ENCODE measurements at places on chromosomes 5 and 9.
A peak's percentile ranks its signal among the peaks of the same experiment; 100 is the strongest.

DNA sequence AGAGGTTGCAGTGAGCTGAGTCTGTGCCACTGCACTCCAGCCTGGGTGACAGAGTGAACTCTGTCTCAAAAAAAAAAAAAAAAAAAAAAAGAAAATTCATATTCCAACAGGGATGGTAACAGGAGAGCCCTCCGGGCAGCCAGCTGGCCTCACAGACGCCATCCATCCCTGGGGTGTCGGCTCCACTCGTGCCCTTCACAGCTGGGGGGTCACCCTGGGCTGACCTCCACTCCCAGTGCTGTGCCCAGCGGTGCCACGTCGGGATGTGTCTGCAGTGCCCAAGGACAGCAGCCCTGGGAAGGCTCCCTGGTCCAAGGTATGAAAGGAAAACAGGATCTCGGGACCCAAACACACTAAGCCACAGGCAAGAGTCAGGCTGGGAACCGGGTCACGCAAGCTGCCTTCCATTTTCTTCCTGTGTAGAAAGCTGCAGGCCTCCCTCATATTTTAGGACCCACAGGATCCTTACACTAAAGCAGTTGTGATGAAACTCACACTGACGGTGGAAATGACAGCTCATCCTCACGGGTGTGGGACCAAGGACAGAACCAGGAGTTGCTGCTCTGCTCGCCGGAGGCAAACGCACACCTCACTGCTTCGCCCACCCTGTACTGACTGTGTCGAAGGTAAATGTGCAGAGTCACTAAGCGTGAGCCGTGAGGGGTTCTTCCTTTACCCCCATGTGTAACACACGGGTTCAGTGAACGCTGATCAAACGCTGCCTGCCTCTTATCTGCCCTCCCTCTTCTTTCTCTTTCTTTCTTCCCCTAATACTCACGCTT lies 5.3 kb downstream of the SLC12A7 start:
- peaks cover 13% of the 10 kb centered on the region for H3K4me1 ChIP-seq
- H3K36me3 ChIP-seq, result no peaks in the 10 kb centered on the region
- no peaks in the 10 kb centered on the region for H3K27me3 ChIP-seq
- no peak overlapping the region for H3K4me3 ChIP-seq

GRCh38 chr5:141507387-141508091 lies 18.7 kb downstream of the PCDHGC5 start:
- peaks cover 33% of the 10 kb centered on the region for H3K4me1 ChIP-seq
- peak; percentile 96 for DNase-seq
- peaks cover 21% of the 10 kb centered on the region for H3K36me3 ChIP-seq
- H3K4me3 ChIP-seq, result peak overlapping the region; percentile 52
- no peaks in the 10 kb centered on the region for H3K27me3 ChIP-seq

DNA sequence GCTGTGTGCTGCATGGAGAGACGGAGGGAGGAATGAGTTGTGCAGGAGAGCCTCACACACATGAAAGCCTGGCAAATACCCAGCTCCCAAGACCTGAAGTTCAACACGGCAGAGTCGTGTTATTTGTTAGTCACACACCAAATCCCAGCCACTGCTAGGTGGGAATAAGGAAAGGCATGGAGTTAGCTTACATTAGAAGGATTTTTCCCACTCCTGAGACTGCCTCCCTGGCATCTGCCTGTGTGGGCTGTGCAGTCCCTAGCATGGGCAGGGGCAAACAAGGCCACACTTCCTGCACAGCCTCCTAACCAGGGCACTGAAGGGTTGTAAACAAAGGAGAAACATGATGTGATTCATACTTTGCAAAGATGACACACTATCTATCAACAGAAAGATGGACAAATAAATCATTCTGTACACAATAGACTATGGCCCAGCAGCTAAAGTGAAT lies 306.8 kb downstream of the SPOCK1 start:
- H3K4me3 ChIP-seq, result no peak overlapping the region
- H3K4me1 ChIP-seq, result peaks cover 2% of the 10 kb centered on the region
- no peaks in the 10 kb centered on the region for H3K36me3 ChIP-seq
- no peaks in the 10 kb centered on the region for H3K27me3 ChIP-seq
- no peak for DNase-seq

GRCh38 chr9:86955561-86955960 lies 8.3 kb upstream of the GAS1 start:
- DNase-seq, result no peak
- no peaks in the 10 kb centered on the region for H3K27me3 ChIP-seq
- no peak overlapping the region for H3K4me3 ChIP-seq
- H3K4me1 ChIP-seq, result no peaks in the 10 kb centered on the region

DNA sequence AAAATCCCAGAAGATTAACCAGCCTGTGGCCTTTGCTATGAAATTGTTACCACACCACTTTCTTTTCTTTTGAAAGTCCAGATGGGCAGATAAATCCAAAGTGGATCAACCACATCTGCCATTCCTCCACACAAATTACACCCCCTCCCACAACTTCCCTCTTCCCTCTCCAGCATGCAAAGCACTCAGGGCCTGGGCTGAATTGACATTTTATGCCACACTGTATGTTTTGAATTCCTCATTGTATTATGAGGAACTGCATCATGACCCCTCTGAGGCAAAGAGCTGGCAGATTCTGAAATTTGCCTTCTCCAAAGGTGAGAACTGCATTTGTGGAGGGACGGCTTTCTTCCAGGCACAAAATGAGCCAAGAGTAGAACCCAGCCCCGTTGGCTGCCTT lies 589.2 kb upstream of the KLF4 start:
- no peak overlapping the region for H3K27ac ChIP-seq
- no peaks in the 10 kb centered on the region for H3K4me1 ChIP-seq
- DNase-seq, result no peak
- no peak overlapping the region for H3K4me3 ChIP-seq

DNA sequence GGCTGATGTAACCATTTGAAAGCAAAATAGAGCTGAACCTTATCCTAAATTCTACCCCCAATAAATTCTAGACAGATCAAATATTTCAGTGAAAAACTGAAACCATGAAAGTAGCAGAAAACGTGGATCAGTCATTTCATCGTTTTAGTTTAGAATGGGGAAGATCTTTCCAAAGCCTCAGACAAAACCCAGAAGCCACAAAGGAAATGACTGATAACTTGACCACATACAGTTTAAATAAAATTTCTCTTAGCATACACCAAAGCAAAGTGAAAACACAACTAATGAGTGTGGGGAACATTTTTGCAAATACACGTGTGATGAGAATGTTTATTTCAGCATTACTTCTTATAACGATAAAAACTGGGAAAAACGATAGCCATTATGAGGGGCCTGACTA lies 284.8 kb downstream of the ADGRV1 start:
- H3K4me1 ChIP-seq, result no peaks in the 10 kb centered on the region
- H3K27ac ChIP-seq, result no peak overlapping the region
- H3K4me3 ChIP-seq, result no peak overlapping the region
- no peaks in the 10 kb centered on the region for H3K27me3 ChIP-seq
- no peaks in the 10 kb centered on the region for H3K36me3 ChIP-seq

- H3K27me3 ChIP-seq, result no peaks in the 10 kb centered on the region
- DNase-seq, result peak; percentile 74
- peaks cover 3% of the 10 kb centered on the region for H3K4me1 ChIP-seq
- peak overlapping the region; percentile 64 for H3K27ac ChIP-seq
- H3K4me3 ChIP-seq, result no peak overlapping the region
- no peaks in the 10 kb centered on the region for H3K36me3 ChIP-seq
These were observed 97.1 kb upstream of the CDH6 start for GRCh38 chr5:31096238-31096865.

DNA sequence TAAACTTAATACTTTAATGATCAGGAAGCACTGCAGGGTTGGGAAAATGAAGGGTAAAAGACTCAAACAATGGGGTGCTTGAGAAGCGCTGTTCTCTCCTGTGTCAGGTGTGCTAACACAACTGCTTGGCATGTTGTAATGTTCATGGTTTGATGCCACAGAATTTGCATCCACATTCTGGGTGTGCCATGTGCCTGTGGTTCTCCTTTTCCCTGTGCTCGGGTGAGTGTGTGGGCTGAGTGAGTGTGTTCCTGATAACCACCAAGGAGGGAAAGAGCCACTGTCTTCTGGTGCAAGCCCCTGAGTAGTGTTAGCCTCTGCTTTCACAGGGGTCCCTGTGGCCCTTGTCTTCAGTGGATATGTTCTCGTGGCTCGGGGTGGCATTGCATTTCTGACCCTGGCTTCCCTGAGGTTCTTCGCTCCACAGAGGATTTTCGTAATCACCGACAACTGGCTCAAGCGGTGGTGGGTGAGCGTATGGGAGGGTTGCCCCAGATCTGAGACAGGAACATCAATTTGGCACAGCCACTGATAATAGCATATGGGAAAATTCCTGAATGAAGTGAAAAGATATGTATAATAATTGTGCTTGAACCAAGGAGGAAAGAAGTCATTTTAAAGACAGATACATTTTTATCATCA lies 102.0 kb downstream of the MVB12B start:
- H3K36me3 ChIP-seq, result no peaks in the 10 kb centered on the region
- no peaks in the 10 kb centered on the region for H3K27me3 ChIP-seq
- no peak for DNase-seq
- no peak overlapping the region for H3K27ac ChIP-seq

DNA sequence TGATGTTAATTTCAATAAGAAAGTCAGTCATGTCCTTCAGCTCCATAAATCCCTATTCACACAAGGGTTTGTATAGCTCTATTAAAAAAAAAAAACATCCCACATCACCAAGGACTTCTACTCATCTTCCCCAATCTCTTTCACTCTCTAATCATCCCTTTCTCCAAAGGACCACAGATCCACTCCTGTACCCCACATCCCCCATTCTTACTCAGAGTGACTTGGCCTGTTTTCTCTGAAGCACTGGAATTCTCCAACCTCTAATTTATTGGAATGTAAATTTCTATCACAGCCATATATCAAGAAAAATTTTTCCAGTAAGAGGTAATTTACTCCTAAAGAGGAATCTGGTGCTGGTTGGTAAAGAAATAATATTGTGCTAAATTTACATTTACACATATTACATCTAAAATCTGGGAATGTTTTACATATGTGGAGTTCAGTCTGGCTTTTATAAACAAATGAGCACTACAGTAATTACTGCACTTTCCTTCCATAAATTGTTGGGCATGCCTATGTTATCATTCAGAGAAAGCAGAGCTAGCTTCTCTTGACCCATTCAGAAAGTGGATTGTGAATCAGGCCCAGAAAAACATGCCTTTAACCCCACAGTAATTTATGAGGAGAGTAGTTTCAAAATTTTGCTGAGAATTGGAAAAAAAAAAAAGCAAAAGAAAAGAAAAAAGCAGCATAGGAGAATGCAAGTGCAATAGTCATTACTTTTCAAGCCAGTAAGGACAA lies 399.5 kb upstream of the TNC start:
- H3K27ac ChIP-seq, result no peak overlapping the region
- H3K36me3 ChIP-seq, result no peaks in the 10 kb centered on the region
- peak; percentile 66 for DNase-seq
- H3K27me3 ChIP-seq, result no peaks in the 10 kb centered on the region

DNA sequence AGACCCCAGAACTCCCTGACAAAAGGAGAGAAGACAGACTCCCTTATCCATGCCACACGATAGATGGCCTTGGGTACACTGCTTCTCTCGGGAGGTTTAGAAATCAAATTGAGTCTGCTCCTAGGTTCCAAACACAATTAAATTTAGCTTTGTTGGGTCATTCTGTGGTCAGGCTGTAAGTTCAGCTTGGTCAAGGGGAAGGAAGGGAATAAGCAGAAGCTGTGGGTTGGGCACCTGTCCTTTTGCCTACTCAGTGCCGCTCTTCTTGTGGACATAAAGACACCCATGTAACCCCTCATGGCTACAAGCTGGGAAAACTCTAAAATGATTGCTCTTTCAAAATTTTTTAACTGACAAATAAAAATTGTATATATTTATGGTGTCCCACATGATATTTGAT lies 19.1 kb upstream of the AK3 start:
- no peaks in the 10 kb centered on the region for H3K36me3 ChIP-seq
- H3K4me3 ChIP-seq, result no peak overlapping the region
- DNase-seq, result no peak
- H3K27ac ChIP-seq, result no peak overlapping the region
- no peaks in the 10 kb centered on the region for H3K4me1 ChIP-seq

DNA sequence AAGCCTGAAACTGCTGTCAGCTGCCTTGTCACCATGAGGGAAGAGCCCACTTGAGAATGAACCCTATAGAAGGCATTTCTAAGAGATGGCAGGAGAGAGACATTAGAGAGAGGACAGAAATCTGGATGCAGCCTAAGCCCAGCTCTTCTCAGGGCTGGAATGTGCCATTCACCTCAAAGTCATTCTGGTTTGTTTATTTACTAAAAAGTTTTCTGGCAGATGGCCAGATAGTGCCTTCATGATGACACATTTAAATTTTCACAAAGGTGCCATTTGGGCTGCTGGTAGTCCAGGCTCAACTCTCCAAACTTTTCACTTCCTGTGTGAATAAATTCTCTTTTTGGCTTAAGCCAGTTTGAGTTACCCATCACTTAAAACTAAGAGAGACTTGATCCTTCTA lies 144.6 kb upstream of the ZNF366 start:
- no peaks in the 10 kb centered on the region for H3K36me3 ChIP-seq
- DNase-seq, result no peak
- H3K4me3 ChIP-seq, result no peak overlapping the region
- no peaks in the 10 kb centered on the region for H3K4me1 ChIP-seq
- no peak overlapping the region for H3K27ac ChIP-seq
- H3K27me3 ChIP-seq, result no peaks in the 10 kb centered on the region

GRCh38 chr9:35906923-35907699 lies 1.1 kb downstream of the HRCT1 start:
- no peak overlapping the region for H3K4me3 ChIP-seq
- H3K36me3 ChIP-seq, result no peaks in the 10 kb centered on the region
- no peaks in the 10 kb centered on the region for H3K27me3 ChIP-seq
- H3K4me1 ChIP-seq, result peaks cover 45% of the 10 kb centered on the region
- DNase-seq, result peak; percentile 88

GRCh38 chr9:38018958-38019602 lies 49.9 kb downstream of the SHB start:
- peaks cover 30% of the 10 kb centered on the region for H3K4me1 ChIP-seq
- peak; percentile 93 for DNase-seq
- no peaks in the 10 kb centered on the region for H3K27me3 ChIP-seq
- H3K27ac ChIP-seq, result peak overlapping the region; percentile 52
- peaks cover 2% of the 10 kb centered on the region for H3K36me3 ChIP-seq
